ENCODE measurements at places on chromosomes 7 and 10.

DNA sequence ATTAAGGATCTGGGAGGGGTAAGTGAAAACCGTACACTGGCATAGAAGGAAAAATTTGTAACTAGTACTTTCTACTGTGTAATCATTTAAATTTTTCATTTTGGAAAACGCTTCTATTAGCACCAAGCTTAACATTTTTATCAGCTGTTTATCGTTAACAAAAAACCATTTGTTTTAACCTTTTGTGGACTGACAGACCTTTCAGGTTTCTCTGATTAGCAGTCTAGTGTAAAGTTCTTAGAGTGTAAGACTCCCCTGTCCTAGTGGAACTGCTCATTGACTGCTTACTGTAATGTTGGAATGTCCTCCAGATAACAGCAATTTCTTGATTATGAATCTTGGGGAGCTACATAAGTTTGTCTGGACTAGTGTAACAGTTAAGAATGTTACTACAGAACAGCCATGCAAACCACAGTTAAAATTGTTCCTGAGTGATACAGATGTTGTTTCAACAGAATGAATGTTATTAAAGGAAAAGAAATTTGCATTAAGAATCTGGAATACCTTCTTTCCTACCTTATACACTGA is 2.0 kb downstream of the DBF4 start:
- DNase-seq, result no peak

DNA sequence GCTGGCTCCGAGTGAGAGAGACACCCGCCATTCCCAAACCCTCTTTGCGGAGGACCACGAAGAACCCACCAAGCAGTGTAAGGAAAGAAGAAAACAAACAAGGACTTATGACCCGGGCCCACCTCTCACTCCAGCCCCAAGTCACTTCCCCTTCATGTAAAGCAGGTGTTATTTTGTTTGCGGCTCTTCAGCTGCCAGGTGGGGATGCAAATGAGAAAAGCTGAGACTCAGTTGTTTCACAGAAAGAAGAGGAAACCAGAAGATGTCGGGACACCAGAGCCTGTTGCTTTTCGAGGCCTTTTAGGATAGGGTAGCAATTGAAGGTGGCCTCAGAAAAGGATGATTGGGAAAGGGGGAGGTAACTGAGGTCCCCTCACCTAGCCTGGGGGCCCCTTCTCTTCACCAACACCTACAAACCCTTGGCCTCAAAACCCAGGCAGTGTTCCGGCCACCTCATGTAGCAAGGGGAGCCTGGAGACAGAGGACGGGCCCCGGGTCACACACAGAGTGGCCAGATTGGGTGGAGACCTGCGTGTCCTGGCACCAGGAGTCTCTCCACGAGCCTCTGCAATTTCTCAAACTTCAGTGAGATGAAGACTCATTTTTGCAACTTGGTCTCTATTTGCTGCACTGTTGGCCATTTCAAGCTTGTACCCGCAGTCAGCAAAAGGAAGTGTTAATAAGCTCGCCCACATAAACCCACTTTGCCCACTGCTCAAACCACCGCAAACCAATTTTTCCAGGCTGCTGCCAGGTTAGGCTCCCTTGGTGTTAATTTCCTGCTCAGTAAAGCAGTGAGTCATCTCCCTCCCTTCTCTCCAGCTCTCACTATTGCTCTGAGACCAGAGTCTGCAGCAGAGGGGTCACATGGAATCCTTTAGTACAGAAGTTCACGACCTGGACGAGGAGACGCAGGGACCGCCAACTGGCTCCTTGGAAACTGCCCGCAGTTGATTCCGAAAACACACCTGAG is 45.5 kb downstream of the AOC1 start:
- no peak for DNase-seq

DNA sequence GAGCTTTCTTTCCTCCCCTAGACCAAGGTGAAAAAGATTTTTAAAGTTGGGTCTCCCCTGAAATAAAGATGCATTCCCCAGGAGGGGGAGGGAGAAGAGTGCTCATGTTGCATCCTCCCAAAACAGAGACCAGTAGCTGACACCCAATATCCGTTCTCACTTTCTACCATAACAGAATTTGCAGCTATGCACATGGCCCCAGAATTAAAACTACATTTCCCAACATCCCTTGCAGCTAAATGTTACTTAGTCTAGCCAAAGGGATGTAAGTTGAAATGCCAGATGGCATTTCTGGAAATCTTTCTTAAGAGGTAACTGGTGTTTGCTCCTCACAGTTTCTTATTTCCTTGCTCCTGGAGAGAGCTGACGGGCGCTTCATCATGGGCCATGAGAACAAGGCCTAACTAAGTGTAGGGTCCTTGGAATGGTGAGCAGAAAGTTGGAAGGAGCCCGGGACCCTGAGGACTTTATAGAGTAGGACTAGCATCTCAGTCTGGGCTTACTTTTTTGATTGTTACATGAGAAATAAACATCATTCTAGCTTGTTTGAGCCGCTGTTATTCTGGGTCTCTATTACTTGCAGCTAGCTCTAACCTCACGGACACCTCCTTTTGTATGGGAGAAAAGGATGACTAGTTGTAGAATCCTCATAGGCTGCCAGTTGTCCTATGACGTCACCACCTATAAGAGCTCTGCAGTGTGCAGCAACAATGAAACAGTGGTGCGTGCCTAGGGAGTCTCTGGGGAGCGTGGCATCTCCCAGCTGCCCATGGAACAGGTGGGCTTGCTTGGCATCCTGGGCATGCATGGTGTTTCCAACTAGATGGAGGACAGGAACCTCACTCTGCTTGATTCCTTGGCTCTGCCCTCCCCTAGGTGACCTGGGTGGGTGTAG is 46.1 kb upstream of the EXOC6 start:
- no peak for DNase-seq

DNA sequence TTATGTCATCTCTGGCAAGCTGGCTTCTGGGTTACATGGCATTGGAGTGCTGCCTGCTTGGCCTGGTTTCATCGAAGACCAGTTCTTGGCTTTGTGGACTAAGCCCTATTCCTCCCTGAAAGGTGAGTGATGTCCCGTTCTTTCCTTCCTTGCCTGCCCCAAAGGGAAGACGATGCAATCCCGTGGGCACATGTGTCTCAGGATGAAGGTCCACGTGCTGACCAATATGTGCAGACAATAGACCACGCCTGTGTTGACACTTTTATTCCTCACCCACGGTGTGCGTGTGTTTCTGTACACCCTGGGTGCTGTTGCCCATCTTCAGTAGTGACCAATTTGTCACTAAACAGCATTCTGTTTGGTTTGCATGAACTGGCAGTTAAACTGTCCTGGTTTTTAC is 28.6 kb upstream of the SHH start:
- DNase-seq, result no peak

GRCh38 chr10:117677239-117677638 is 134.7 kb downstream of the EMX2 start:
- DNase-seq, result no peak

GRCh38 chr7:130912082-130912861 is 178.3 kb upstream of the KLF14 start:
- DNase-seq, result no peak

DNA sequence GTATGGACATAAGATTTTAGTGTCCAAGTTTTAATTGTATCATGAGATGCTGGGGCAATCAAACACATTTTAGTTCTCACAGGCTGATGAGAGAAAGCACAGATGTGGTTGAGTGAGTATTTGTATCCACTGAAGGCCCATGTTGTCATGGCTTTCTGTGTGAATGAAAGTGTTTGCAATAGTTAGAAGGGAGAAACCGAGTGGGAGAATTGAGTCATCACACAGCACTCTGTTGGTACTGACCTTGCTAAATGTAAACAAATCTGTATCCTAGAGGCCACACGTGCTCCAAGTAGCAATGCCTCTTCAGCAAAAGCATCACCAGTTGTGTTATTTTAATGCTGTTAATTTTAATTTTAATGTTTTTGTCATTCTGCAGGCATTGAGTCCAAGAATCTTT is 121.2 kb downstream of the EMX2 start:
- no peak for DNase-seq

DNA sequence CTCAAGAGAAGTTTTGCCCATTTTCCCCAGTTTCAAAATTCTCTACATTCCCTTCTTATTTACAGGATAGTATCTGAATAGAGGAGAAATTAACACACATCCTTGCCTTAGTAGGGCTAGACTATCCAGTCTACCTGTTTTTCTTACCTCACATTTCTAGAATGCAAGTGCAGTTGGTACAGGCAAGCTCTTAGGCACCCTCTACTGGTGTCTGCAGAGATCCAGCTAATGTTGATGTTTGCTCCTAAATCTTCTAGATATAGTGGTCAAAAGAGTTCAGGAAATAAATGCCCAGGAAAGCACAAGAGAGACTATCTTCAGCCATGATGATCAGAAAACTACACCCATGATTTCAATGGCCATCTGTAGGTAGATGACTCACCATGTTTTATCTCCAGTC is 205.3 kb downstream of the HTR7 start:
- no peak for DNase-seq

- DNase-seq, result no peak
Observed at GRCh38 chr7:112866424-112866823, 76.2 kb upstream of the TMEM168 start.

GRCh38 chr10:70880077-70880534 is 8.3 kb downstream of the PCBD1 start:
- DNase-seq, result peak; percentile 66

GRCh38 chr10:21927631-21928353 is 75.7 kb downstream of the DNAJC1 start:
- DNase-seq, result no peak

GRCh38 chr10:21920633-21921032 is 82.9 kb downstream of the DNAJC1 start:
- DNase-seq, result no peak

DNA sequence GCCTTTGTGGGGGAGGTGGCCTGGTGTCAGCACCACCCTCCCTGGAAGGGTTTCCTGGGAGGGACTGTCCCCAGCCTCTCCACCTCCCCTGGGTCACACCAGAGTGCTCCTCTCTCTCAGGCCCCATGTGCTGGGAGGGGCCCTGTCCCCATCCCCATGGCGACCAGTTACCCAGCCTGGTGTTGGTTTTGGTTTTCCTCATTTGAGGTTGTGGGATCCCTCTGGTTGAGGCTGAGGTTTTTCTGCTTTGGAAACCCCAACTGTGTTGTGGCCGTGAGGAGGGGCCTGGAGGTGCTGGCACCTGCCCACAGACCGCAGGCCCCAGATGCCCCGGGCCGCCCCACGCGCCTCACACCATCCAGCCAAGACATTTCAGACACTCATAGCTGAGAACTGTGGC is 106.3 kb downstream of the GRK5 start:
- DNase-seq, result peak; percentile 35

DNA sequence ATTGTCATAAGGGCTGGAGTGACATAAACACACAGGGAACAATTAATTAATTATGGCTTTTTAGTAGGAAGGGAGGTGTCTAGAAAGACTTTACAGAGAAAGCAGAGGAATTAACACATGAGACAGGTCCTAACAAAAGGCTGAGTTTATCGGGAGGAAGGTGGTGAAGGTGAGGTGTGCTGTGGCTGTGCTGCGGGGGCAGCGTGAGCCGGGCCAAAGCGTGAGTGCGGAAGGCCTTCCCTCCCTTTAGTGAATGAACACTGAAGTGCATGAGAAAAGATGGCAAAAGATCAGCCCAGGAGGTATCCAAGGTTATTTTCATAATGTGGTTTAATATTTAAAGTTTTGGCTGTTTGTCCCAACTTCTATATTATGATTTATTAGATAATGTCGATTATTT is 243.4 kb upstream of the PLXNA4 start:
- DNase-seq, result no peak

DNA sequence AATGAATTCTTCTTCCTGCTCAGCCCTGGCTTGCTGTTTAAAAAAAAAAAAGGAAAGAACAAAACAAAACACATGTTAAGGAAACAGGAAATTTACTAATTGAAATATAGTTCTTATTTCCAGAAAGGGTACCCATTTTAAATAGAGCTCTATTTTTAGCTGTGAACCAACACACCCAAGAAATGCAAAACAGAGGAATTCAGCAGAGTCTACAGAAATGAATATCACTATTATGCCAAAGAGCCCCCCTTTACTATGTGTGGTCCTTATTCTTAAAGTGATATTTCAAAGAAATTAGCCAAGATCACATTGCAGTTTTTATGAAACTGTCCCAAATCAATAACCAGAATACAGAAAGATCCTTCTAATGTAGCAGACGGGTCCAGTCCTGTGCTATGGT is 53.7 kb downstream of the CCDC6 start:
- no peak for DNase-seq

DNA sequence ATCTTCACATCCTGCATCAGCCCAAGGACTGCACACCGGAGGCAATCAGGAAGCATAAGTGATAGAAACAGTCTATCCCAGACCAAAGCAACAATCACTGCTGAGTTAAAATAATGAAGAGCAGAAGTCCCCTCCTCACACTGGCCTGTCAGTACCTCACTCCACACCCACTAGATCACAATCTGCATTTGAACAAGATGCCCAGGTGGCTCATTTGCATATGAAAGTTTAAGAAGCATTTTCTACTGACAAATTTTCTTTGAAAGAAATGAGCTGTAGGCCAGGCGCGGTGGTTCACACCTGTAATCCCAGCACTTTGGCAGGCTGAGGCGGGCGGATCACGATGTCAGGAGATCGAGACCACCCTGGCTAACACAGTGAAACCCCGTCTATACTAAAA is 77.4 kb downstream of the CUL2 start:
- no peak for DNase-seq

- no peak for DNase-seq
Observed at GRCh38 chr10:49272251-49273081, 26.5 kb upstream of the C10orf71 start.

GRCh38 chr10:59279476-59279875 is 82.9 kb downstream of the FAM13C start:
- no peak for DNase-seq

DNA sequence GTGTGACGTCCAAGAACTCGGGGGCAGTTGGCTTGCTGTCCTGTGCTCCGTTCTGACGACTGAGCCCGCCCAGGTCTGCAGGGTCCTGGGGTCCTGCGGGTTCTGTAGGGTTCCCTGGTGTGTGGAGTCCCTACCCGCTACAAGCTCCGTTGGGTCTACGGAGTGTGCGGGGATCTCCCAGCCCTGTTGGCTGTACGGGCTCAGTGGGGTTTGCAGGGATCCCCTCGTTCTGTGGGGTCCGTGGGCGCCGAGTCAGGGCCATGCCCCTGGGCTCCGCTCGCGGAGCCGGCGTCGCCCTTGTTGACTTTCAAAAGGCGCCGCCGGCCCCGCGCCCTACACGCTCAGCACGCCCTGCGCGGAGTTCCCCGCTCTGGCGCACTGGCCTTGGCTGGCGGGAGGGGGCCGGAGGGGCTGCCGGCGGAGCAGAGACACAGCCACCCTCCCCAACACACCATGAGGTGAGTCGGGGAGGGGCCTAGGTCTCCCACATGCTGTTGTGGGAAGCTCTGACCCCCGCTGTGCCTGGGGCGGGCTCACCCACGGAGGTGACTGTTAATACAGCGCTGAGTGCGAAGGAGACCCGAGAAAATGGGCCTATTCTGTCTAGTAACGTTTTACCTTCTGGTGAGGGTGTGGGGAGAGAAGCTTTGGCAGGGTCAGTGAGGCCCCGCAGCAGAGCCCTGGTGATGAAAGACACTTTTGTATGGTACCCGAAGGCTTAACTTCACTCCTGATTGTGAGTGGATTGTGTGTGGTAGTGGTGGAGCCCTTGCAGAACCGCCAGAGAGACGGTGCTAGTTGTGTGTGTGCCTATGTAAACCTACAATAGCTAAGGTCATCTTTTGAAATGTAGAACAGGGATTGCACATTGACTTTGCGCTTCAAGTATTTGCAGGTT is 8.1 kb downstream of the TASOR2 start:
- DNase-seq, result peak; percentile 70

Data from T-cell (primary cell).